Foreskin melanocyte (primary cell): ENCODE measurements at places on chromosomes 6 and 20.

GRCh38 chr6:168210239-168211105, 109.1 kb downstream of the DACT2 start:
- no peak for DNase-seq

- DNase-seq, result no peak
Observed at GRCh38 chr20:57819291-57819690, 109.5 kb upstream of the PMEPA1 start.

GRCh38 chr6:45415315-45415714, 37.6 kb upstream of the SUPT3H start:
- no peak for DNase-seq

- no peak for DNase-seq
Observed at GRCh38 chr6:89794324-89794723, 25.3 kb downstream of the MDN1 start.

DNA sequence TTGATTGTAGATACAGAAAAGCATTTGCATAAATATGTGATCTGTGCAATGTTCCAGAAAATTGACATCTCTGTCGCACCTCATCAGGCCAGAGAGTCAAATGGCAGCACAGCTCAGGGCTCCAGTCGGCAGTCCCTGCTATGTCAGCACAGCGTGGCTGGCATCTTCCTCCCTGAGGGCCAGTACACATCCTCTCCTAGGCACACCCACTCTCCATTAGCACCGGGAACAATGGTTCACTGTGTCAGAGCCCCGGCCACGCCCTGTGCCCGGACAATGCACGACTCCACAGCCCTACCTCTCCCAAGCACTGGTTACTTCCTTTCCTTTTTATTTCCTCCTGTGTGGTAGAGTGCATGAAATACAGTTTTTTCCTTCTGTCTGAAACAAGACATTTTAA, 114.9 kb downstream of the FOXC1 start:
- peak; percentile 46 for DNase-seq

DNA sequence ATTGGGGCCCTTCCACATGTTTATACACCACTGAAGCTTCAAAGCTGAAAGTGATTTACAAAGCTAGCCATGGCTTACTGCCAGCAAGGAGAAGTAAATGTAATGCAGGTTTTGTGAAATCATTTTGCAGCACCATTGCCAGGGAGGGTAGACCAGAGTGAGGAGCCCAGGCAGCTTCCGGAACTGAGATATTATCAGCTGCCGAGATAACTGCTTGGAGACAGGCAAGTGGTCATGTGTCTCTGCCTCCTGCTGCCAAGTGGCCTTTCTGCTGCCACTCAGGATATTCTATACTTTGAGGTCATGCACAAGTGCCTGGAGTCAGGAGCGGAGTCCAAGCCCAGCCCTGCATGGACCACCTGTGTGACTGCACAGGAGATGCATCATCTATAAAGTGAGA, 160.2 kb downstream of the SYNDIG1 start:
- no peak for DNase-seq

DNA sequence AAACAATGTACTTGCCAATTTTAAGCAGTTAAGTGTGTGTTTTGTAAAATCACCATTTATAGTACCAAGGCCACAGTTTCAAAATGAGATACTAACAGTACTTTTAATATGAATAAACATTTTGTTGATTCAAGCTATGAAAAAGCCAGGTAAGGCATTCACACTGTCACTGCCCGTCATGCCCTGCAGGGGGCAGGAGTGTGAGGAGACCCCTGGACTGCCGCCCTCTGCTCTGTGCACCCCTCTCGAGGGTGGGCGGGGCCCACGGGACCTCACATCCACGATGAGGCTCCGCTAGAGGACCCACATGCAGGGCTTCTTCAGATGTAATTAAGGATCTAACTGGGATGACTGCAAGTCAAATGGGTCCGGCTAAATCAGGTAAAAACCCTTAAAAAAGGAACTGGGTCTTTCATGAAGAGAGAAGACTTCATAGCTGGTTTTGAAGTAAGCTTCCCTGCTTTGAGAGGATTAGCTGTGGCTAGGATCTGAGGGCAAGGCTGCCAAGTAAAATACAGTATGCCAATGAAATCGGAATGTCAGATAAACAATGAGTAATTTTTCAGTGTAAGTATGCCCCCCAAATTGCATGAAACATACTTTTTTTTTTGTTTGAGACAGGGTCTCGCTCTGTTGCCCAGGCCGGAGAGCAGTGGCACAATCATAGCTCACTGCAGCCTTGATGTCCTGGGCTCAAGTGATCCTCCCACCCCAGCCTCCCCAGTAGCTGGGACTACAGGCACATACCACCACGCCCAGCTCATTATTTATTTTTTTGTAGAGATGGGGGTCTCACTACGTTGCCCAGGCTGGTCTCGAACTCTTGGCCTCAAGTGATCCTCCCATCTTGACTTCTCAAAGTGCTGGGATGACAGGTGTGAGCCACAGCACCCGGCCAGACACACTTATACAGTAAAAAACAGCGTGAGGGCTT, 18.7 kb downstream of the DIDO1 start:
- DNase-seq, result no peak

DNA sequence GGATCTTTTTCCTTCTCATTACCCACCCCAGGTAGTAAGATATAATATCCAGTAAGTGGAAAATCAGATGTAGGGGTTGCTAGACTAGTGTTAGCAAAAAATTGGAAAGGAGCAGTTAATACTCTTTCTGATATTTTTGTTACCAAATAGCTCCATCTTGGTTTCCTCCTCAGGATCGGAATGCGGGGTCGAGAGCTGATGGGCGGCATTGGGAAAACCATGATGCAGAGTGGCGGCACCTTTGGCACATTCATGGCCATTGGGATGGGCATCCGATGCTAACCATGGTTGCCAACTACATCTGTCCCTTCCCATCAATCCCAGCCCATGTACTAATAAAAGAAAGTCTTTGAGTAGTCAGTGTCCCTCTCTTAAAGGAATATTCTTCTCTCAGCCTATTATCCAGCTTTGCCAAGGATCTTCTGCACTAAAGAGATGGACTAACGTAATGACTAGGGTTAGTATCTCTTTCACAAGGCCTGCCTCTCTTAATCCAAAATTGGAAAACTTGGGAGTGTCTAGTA, 1.5 kb downstream of the ROMO1 start:
- DNase-seq, result no peak

- no peak for DNase-seq
Observed at GRCh38 chr6:1607516-1608221, 2.0 kb upstream of the FOXC1 start.

DNA sequence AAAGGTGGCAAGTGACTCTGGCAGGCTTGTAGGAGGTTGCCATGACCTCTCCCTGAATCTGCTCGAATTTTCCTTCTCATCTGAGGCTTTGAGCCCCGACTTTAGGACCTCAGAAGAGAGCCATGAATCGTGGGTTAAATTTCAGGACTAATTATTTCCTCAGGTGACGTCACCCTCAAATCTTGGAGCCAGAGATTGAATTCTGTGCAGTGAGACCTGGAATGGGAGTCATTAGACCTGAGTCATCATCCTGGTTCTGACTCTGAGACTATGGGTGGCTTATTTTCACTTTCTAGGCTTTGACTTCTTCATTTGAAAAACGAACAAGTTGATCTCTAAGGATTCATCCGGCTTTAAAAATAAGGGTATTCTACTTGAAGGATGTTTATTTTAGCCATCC, 48.5 kb upstream of the PDYN start:
- DNase-seq, result no peak

GRCh38 chr6:44606504-44606903, 219.0 kb downstream of the CDC5L start:
- DNase-seq, result no peak

DNA sequence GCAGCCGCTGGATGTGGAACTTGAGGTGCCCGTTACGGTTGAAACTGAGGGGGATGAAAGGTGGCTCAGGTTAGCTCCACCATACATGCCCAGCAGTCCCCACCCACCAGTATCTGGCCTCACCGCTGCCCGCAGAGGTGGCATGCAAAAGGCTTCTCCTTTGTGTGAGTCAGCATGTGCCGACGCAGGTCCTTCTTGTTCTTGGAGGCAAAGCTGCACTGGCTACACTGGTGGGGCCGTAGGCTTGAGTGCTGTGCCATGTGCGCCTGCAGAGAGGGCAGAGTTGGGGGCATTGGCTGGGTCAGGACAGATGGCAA, 15.8 kb downstream of the PCIF1 start:
- DNase-seq, result no peak

- no peak for DNase-seq
Observed at GRCh38 chr6:170367241-170367640, 60.7 kb downstream of the FAM120B start.

- no peak for DNase-seq
Observed at GRCh38 chr20:53513489-53514298, 79.9 kb downstream of the ZNF217 start.

DNA sequence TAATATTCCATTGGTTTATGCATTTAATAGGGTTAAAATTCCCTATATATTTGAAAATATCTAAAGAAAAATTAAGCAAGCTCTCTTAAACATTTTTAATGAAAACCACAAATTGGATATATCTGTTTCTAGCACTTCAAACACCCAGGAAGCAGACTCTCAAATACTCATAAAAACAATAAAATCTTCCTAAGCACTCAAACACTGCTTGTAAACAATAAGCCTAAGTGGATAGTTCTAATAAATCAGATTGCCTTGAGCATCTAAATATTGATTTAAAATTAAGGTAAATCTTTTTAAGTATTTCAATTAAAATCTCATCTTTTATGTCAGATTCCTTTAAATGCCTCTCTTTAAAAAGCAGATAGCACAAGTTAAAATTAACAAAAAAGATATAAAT, 254.4 kb downstream of the KCNQ5 start:
- no peak for DNase-seq

- DNase-seq, result no peak
Observed at GRCh38 chr6:33692760-33693158, 18.7 kb downstream of the UQCC2 start.

DNA sequence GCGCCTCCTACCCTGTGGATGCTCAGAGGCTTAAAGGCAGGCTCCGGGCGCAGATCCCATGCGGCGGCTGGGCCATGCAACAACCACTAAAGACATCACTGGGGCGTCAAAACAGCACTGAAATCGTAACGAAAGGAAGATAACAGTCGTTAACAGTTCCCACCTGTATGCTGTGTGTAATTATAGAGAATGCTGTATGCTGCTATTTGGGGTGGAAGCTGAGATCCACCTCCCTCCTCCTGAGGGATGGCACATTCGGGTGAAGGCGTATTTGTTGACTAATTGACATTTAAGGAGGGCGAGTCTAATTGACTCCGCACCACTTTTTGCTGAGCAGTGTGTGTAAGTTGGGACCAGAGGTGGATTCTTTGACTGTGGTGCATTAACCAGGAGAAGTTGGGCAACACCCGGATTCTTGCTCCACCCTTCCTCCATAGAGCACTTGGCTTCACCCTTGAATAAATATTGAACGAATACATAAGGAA, 687 bp downstream of the SLC35A1 start:
- peak; percentile 59 for DNase-seq

DNA sequence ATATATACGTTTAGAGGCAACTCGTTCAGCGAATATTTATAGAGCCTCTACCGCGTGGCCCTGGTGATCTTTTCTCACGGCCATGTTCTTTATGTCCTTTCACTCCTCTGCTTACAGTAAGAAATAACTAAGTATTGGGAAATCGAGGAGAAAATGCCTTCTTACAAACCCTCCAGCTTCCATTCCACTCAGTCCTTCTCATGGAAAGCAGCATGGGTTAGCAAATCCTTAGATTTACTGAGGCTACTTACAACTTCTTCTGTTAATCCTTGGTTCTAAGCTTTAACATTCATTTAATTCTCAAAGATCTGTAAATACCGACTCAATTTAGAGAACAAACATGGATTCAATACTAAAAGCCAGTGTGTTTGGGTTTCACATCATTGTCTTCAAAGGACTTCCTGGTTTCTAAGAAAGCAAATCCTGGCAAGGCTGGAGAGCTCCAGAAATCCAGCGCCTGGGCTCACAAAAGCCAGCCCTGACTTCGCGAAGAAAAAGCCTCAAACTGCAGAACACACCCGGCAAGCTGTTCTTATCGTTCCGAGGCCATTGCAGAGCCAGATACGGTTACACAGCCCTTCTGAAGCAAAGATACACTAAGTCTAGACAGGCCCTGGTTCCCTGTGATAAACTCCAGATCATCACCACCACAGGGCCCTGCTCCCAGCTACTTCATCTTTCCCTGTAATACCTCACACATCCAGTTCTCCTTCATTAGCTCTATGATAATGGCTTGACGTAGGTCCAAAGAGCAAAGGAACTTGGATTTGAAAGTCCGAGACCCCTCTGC, 19.2 kb downstream of the AGPAT4 start:
- DNase-seq, result no peak

- no peak for DNase-seq
Observed at GRCh38 chr6:108853077-108853476, 4.9 kb downstream of the ARMC2 start.

DNA sequence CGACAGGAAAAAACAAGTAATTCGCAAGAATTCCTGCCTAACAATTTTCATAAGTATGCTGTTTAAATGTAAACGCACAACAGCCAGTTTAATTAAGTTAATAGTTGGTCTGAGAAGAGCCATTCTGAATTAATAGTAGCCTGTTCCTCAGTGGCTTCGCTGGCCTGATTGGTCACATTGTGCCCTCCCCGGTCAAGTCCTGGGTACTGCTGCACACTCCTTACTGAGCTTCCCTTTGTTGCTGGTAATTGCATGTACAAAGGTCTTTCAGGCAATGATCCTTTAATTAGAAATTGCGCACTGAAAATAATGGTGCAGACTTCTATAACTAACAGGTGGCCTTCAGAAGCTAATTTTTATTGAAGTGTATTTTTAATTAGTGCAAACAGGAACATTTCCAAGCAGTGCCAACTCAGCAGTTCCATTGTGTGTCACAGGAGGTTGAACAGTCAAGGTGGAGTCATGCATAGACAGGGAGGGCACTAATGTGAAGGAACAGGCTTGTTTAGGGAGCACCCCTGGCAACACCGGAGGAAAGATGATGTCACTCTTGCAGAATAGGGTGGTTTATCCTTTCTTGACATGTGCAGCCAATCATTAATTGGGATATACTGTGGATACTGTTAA, 92.6 kb upstream of the SLC22A23 start:
- DNase-seq, result no peak

DNA sequence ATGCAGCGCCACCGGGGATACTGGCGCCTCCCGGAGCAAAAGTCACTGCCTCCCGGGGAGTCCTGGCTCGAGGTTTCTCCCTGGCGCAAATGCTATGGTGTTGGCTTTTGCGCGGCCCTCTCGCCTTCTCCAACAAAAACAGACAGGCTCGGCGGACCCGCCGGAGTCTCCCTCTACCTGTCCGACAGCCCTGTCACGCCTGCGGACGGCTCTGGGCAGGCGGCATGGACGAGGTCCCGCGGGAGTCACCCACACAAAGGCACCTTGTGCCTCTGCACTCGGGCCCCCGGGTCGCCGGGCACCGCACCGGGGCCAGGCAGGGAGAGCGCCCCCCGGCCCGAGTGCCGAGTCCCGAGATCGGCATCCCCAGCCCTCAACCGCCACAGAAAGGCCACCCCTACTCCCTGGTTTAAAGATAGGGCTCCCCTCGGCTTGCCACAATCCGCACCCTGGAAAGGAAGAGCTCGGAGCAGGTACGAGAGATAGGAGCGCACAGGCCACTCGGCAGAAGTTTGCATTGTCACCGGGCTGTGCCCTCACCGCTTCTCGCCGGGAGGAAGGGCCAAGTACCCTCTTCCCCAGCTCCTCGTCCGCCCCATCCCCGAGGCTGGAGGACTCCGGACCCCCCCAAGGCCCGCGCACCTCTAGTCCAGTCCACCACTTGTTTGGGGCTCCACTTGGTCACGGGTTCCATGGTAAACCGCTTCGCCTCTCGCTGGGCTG, 903 bp downstream of the CNKSR3 start:
- no peak for DNase-seq

GRCh38 chr20:14576196-14576877, 238.9 kb upstream of the FLRT3 start:
- no peak for DNase-seq
